ENCODE measurements at places on chromosomes 2 and 18. TPM values are rescaled to one million over a fixed set of nuclear protein-coding genes. Genes with fewer than 3 reads are reported as not detected.
A peak's percentile ranks its signal among the peaks of the same experiment; 100 is the strongest.

DNA sequence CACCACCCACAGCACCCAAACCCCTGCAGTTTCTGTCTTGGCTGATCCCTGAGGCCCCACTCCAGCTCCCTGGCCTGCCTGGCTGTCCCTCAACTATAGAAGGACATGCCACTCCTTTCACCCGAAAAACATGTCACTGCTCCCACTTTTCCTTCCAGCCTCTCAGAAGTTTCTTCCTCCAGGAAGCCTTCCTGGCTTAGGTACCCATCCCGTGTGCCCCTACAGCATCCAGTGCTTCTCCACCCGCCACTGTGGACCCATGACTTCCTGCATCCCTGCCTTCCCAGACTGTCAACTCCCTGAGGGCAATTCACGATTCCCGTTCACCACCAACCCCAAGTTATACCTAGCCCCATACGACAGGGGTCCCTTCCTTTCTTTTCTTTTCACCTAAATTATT, 21.5 kb downstream of the ARID5A start:
- no peak for DNase-seq

DNA sequence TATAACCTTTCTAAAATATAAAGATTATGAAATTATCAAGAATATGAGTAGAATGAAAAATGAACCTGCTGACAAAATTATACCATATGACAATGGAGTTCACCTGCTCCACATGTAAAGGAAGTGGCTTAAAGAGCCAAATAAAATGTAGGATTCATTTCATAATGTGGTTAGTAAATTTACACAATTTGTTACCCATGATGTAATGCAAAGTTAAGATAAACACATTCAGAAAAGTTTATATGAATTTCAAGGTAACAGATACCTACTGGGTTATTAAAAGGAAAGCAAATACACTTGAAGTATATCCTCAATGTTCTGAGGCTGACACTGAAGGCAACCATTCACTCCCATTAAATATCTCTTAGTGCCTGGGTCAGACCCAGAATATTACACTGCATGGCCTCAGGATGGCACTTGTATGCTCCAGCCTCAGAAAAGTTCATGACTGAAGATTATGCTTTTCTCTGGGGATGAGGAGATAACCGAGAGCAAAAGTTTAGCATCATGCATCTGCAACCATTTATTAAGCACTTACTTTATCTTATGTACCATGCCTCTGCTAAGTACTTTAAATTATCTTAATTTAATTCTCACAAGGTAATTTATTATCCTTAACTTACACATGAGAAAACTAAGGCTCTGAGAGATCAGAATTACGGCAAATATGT, 6.2 kb downstream of the STRN start:
- DNase-seq, result no peak

DNA sequence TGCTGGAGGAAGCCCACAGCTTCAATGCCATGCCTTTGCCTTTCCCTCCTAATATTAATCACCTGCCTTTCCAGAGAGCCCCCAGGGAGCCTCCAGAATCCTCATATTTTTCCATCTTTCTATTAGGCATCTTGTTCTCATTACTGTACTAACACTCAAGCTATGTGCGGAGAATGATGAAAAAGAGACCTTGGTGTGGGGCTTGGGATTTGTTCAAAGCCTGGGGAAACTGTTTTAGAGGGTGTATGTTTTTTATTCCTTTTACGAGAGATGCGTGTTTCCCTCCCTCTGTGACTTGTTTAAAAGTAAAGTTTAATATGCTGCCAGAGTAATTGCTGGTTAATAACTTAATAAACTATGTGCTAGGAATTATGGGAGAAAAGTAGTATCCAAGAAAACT, 102.4 kb upstream of the ZFP36L2 start:
- DNase-seq, result no peak

- DNase-seq, result no peak
These were observed 1.8 kb downstream of the METTL5 start for GRCh38 chr2:169822785-169823392.

DNA sequence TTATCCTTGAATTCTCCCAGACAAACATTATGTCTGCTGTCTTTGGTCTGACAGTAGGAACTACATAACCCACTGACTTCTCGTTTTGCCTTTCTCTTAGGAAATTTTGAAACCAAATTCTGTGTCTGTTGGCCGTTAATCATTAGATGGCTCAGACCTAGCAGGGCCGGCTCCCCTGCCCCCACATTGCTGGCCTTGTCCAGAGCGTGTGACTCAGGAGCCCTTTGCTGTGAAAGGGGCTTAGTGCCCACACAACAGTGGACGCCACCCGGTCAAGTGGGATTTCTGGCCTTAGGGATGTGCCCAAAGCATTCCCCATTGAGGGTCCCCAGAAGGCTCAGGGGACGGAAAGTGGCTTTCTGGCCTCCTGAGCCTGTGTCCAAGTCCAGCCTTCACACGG, 137.5 kb downstream of the CTIF start:
- DNase-seq, result peak; percentile 33

- no peak for DNase-seq
These were observed 13.6 kb downstream of the B3GNT2 start for GRCh38 chr2:62209427-62209991.

DNA sequence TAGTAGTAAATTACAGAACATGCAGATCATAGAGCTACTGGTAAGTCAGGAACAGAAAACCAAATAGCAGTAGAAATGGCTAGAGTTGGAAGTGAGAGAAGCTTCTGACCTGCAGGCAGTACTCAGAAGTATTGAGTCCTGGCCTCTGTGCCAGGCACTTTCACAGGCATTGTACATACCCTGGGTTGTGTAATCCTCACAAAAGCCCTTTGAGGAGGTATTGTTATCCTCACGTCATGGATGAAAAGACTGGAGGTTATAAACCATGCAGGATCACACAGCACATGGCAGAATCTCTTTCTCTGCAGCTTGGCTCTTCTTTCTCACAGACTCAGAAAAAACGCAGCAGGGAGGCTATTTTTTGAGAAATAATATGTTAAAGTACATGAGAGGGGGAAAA, 789.3 kb upstream of the FAM98A start:
- DNase-seq, result no peak

- DNase-seq, result no peak
These were observed 74.0 kb upstream of the SEC11C start for GRCh38 chr18:59065684-59066083.

- DNase-seq, result no peak
These were observed 671.9 kb upstream of the PKDCC start for GRCh38 chr2:41375901-41376300.

- DNase-seq, result no peak
These were observed 472.2 kb upstream of the DCC start for GRCh38 chr18:51867767-51868166.

DNA sequence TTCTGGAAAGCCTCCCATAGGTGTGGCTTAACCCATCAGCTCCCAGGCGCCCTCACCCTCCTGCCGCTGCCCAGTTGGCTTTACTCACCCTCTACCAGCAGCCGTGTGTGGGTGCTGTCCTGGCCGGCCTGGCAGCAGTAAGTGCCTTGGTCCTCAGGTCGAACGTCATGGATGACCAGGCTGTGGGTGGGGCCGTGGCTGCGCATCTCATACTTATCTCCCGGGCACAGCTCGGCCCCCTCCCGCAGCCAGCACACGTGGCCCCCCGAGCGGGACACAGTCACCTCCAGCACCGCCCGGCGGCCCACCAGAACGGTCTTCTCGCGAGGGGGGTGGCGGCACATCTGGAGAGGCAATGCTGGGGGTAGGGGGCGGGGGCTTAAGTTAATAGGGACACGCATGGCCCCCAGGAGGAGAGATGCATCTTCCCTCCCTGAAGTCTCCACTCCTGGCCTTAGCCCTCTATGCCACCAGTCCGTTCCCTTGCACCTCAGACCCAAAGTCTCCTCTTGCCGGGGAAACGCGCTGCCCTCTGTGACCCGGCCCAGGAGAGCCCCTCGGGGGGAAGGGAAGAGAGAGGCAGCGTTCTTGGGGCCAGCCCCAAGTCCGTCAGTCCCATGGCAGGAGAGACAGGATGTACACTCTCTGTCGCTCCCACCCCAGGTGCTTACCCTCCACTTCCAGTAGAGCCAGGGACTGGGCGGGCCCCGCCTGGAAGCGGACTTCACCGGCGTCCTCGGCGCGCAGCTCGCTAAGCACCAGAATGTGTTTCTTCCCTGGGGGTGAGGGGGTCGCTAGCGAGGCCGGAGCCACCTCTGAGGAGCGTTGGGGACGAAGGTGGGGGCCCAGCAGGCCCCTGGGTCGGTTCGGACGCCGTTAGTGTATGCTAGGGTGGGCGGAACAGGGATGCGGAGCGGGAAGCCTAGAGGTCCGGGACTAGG, 7.9 kb downstream of the TMEM198 start:
- DNase-seq, result peak; percentile 59

GRCh38 chr2:175064797-175065196, 59.6 kb upstream of the CHN1 start:
- no peak for DNase-seq

DNA sequence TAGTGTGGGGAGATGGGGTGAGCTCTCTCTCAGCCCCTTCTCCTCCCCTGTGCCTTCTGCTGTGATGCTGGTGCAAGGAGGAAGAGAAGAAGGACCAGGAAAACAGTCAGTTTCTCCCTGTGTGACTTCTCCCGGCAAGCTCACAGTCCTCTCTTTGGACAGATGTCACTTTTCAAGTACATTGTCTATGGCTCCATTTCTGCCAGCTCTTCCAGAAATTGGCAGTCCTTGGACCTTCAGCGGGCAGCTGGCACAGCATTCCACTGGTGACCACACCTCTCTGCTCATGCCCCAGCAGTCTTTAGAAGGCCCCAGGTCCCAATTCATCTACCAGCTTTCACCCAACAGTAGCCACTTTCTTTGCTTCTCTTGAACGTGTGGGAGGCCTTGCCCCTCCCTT, 63.9 kb downstream of the AOX1 start:
- no peak for DNase-seq

DNA sequence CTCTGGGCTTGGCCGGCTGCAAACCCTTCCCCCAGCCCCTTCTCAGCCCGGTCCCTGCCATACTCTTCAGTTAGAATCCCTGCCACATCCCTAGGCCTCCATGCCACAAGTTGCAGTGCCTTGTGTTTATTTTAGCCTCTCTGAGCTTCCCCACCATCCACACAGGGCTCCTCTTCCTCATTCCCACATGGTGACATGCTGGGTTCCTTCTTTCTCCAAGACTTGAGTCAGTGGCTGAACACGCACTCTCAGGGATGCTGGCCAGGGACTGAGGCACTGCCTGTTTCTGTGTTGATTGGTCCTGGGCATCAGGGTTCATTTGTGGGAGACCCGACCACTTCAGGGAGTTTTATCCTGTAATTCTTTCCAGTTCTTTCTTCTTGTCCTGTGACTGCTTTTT, 56.3 kb downstream of the KCNS3 start:
- DNase-seq, result no peak

DNA sequence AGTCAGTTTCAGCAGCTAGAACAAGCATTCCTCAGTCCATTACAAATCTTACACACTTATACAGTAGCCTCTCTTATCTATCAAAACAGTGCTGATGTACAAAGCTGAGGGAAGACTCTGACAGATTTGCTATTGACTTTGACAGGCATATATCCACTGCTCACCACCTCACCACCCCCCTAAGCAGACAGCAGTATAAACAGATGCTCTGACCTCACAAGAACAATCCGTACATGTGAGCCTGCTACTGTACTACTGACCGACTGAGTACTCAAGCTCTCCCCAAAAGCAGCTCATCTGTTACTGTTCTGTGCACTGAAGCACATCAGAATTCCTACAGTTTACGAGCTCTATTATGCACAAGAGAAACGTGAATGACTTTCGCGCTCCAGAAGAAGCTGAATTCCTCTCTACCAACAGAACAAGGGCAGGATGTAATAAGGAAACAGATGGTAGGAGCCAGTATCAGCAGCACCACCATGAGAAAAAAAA, 95.6 kb upstream of the PDE1A start:
- DNase-seq, result no peak

GRCh38 chr18:11880586-11881304, 27.4 kb downstream of the MPPE1 start:
- peak; percentile 43 for DNase-seq

DNA sequence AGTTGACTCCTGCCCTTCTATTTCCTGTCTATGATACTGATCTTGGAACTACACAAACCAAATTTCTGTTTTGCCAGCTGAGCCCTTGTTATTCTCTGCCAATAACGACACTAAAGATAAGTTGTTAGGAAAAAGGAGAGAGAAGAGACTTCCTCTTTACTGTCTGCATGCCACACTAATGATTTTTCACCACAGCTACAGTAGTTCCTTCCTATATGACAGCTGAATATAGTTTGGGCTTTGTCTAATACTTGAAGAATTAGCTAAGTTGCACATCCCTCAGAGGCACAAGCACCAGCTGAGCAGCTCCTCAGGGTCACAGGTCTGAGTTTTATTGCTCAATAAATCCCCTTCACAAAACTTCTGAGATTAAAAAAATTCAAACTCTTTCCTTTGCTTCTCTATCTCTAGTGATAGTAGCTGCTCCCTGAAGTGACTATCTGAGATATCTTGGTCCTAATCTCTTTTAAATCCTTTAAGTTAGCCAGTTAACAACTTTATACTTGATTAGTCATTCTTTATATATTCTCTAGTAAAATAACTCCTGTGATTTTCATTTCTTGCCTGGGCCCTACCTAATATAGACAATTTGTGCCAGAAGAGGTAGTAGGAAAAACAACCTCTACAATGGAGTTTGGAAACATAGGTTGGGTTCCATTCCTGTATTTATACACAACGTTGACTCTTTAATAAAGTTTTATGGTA, 253.0 kb upstream of the CNTNAP5 start:
- no peak for DNase-seq

GRCh38 chr2:234444893-234445292, 52.0 kb downstream of the ARL4C start:
- DNase-seq, result no peak

- DNase-seq, result no peak
These were observed 33.6 kb downstream of the FAM228A start for GRCh38 chr2:24208490-24208889.

DNA sequence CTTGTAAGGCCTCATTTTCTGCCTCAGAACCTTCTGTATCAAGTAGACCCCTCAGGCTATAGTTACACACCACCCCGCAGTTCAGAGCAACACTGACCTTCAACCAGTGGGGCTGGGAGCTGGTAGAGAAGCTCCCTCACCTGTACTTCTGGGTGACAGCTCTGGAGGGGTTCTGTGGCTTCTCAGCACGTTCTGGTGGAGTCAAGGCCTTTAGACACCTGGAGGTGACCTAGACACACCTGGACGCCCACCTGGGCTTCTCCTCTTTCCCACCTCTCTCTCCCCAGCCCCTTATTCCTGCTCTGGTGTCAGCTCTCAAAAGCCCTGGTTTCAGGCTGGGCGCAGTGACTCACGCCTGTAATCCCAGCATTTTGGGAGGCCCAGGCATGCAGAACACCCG, 7.3 kb upstream of the CIB4 start:
- peak; percentile 22 for DNase-seq

- DNase-seq, result no peak
These were observed 216.0 kb downstream of the RAD51AP2 start for GRCh38 chr2:17302281-17302680.

GRCh38 chr2:96143848-96144480, 1.3 kb downstream of the DUSP2 start:
- peak; percentile 41 for DNase-seq

The TTC21B gene
- total RNA-seq, result 24.7 TPM

The CXCR2 gene
- not detected for total RNA-seq

The CYP1B1 gene
- 4.9 TPM for total RNA-seq

The KANSL1L gene
- total RNA-seq, result 25.4 TPM
